ENCODE measurements at places on chromosomes 5 and 9. TPM values are rescaled to one million over a fixed set of nuclear protein-coding genes. Genes with fewer than 3 reads are reported as not detected.

DNA sequence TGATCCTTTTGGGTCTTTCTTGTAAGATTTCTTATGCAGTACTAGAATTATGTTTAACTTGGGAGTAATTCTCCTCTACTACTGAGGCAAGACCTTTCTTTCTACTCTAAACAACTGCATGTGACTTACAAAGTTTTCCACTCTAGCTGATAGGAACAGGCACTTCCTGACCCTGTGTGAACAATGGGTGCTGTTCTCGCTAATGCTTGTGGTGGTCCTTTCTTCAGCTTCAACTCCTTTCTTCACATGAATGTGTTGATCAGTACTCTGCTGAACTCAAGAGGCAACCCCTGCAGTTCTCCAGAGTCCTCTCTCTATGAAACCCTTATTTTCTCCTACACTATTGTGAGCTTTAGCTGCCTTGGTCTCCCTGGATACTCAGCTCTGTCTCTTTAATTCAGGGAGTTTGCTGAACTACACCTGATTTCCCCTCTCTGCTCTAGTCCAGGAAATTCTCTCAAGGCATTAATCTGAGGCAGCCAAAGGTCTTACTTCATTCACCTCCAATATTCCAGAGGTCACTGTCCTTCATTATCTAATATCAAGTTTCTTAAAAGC lies 484.6 kb upstream of the PIK3R1 start:
- no peaks in the 10 kb centered on the region for H3K4me1 ChIP-seq
- no peaks in the 10 kb centered on the region for H3K36me3 ChIP-seq
- H3K27me3 ChIP-seq: no peaks in the 10 kb centered on the region

Gene KCNIP1
- total RNA-seq: not detected

DNA sequence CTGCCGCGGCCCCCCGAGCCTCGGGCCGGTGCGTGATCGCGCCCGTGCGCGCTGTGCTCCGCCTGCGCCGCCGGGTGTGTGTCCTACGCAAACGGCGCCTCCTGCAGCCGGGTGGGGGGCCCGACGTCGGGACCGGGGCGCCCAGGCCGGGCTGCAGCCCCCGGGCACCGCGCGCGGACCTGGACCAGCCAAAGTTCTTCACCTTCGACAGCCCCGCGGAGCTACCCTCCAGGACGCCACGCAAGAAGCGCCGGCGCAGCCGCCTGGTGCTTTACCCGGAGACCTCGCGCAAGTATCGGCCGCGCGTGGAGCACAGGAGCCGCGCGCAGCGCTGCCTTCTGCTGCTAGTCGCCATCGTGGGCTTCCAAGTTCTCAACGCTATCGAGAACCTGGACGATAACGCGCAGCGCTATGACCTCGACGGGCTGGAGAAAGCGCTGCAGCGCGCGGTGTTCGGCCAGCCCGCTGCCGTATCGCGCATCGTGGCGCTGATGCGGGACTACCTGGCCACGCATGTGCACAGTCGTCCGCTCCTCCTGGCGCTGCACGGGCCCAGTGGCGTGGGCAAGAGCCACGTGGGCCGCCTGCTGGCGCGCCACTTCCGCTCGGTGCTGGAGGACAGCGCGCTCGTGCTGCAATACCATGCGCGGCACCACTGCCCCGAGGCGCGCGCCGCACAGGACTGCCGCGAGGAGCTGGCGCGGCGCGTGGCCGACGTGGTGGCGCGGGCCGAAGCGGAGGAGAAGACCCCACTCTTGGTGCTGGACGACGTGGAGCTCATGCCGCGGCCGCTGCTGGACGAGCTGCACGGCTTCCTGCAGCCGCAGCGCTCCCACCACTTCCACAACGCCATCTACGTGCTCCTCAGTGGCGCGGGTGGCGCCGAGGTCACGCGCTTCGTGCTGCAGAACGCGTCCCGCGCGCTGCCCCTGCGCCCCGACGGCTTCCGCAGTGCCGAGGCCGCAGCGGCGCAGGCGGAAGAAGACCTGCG lies 1.5 kb downstream of the TOR4A start:
- no peaks in the 10 kb centered on the region for H3K27me3 ChIP-seq
- peak overlapping the region; percentile 98 for H3K27ac ChIP-seq
- peaks cover 35% of the 10 kb centered on the region for H3K36me3 ChIP-seq
- peak overlapping the region; percentile 64 for H3K4me3 ChIP-seq

DNA sequence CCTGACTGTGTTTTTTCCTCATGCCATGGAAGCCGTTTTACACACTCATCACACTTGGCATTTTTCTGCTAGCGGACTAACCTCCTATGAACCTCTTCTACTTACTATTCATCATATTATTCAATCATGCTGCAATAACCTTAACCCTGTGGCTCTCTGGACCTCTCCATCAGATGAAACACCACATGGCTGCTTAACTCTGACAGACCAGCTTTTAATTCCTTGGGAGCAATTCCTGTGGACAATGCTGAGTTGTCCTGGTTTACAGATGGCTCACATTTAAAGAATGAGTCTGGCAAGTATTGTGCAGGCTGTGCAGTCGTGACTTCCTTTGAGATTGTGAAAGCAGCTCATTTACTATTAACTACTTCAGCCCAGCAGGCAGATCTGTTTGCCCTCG lies 9.0 kb downstream of the OR1J1 start:
- peaks cover 16% of the 10 kb centered on the region for H3K4me1 ChIP-seq
- H3K27me3 ChIP-seq: no peaks in the 10 kb centered on the region
- H3K27ac ChIP-seq: no peak overlapping the region
- H3K36me3 ChIP-seq: no peaks in the 10 kb centered on the region
- H3K4me3 ChIP-seq: no peak overlapping the region
- DNase-seq: no peak

Gene MYORG
- 11.3 TPM for total RNA-seq

GRCh38 chr5:139016186-139016585 lies 141.1 kb upstream of the LRRTM2 start:
- no peaks in the 10 kb centered on the region for H3K4me1 ChIP-seq
- H3K27me3 ChIP-seq: no peaks in the 10 kb centered on the region
- H3K36me3 ChIP-seq: no peaks in the 10 kb centered on the region
- no peak for DNase-seq
- no peak overlapping the region for H3K4me3 ChIP-seq
- H3K27ac ChIP-seq: no peak overlapping the region

- no peaks in the 10 kb centered on the region for H3K36me3 ChIP-seq
- H3K27ac ChIP-seq: peak overlapping the region; percentile 64
- H3K4me1 ChIP-seq: peaks cover 7% of the 10 kb centered on the region
- no peaks in the 10 kb centered on the region for H3K27me3 ChIP-seq
- DNase-seq: no peak
These were observed 176.4 kb downstream of the FGF18 start for GRCh38 chr5:171595801-171596231.

Gene LHX6
- total RNA-seq: 2.8 TPM

DNA sequence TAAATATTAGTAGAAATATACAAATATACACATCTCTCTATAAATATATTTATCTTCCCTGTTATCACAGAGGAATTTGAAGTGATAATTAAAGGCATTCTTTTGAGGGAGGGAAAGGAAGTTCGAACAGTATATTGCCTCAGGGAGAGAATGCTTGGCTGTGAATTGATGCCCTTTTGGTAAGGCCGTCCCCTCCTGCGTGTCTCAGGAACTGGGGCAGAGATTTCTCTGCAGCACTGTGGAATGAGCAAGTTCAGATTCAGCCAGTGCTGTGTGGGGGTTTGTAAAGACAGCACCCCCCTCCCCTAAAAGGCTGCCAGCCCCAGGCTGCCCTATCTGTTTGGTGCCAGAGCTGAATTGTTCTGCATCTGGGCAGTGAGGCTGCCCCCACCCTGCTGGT lies 42.0 kb downstream of the UBE2QL1 start:
- no peak for DNase-seq
- H3K27me3 ChIP-seq: no peaks in the 10 kb centered on the region
- no peaks in the 10 kb centered on the region for H3K4me1 ChIP-seq

Gene FGD3
- 21.1 TPM for total RNA-seq

GRCh38 chr9:135494791-135495559 lies 5.5 kb upstream of the MRPS2 start:
- H3K27me3 ChIP-seq: no peaks in the 10 kb centered on the region
- peak; percentile 41 for DNase-seq
- no peak overlapping the region for H3K4me3 ChIP-seq
- peaks cover 11% of the 10 kb centered on the region for H3K4me1 ChIP-seq
- no peak overlapping the region for H3K27ac ChIP-seq

Gene ORM2
- not detected for total RNA-seq

GRCh38 chr9:128764361-128764760 lies 7.4 kb downstream of the ZER1 start:
- no peaks in the 10 kb centered on the region for H3K4me1 ChIP-seq
- no peak overlapping the region for H3K4me3 ChIP-seq
- no peaks in the 10 kb centered on the region for H3K27me3 ChIP-seq
- no peak for DNase-seq

- H3K27ac ChIP-seq: no peak overlapping the region
- DNase-seq: no peak
- no peak overlapping the region for H3K4me3 ChIP-seq
- H3K4me1 ChIP-seq: no peaks in the 10 kb centered on the region
- H3K36me3 ChIP-seq: no peaks in the 10 kb centered on the region
These were observed 53.3 kb upstream of the ANGPTL2 start for GRCh38 chr9:127175764-127176163.

Gene ANKDD1B
- total RNA-seq: 0.67 TPM

Gene ATG10
- total RNA-seq: 9.4 TPM
